NCI-H1417 treated with DMSO at 0.1 percent for 48 hours (cell line): ENCODE measurements at places on chromosomes 7 and 10.

GRCh38 chr7:92850516-92850915 lies 14.1 kb upstream of the CDK6 start:
- no peak for DNase-seq

DNA sequence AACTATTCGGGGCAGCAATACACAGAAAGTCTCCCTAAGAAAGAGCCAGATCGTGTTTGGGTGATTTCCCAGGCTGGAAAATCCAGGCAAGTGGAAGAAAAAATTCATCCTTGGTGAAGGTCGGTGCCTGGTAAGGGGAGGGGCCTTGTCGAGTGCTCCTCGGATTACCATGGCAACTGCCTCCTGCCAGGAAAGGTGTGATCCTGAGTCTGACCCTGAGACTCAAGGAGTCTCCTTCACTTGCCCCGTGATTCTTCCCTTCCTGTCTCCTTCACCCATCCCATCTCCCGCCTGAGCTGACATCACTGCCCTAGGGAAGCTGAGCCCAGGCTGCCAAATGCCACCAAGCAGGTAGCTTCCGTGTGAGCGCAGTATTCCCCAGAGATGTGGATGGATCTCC lies 112.2 kb downstream of the MYL10 start:
- DNase-seq, result no peak

DNA sequence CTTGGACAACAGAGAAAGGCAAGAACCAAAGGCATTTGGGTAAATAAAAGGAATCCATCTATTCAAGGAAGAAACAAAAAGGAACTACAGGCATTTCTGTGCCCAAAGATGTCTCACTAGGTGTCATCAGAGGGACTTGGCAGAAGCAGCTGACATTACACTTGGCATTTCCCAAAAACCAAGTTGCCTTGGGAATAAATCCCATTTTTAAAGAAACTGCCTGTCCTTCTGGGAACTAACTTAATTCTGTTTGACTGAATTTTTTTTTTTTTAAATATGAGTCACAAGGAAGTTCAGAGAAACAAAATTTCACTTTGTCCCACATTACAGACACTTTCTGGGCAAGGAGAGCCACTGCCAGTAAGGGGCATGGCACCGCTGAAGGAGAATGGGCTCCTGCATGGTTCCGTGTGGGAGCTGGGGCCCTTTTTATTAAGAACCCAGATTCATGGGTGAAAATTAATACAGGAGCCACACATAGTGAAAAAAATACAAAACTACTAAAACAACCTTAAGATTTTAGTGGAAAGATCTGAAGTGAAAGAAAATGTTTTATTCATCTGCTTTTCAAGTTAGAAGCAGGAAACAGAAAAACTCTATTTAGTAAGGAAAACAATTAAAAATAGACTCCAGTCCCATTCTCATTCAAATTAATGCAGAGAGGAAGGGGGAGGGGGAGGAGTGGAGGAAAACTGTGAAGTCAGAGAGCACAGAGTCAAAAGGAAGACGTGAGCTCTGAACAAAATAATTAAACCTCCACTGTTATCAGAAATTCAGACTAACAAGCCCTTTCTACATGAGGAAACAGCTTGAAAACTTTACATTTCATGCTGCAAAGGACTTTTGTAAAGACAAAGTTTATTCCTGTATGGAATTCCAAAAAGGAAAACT lies 118.4 kb upstream of the PDLIM1 start:
- DNase-seq, result no peak

GRCh38 chr7:51366172-51366728 lies 49.6 kb upstream of the COBL start:
- DNase-seq, result no peak

DNA sequence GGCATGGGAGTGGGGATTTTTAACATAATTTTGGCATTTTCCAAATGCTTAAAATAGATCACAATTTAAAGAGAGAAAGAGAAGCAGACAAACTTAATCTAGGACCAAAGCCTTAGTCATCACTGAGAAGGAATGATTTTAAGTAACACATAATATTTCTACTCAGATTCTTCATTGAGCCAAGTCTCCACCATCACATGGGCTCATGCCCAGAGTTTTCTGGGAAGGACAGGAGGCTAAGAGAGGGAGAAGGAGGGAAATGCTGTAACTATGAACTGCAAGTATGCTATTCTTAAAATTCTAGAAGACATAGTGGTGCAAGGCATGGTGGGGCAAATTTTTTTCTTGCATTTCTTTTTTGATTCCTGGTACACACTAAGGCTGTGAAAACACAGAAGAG lies 23.8 kb upstream of the UBE2D1 start:
- DNase-seq, result no peak

- DNase-seq, result no peak
These were observed 19.4 kb upstream of the AGFG2 start for GRCh38 chr7:100519580-100519979.

DNA sequence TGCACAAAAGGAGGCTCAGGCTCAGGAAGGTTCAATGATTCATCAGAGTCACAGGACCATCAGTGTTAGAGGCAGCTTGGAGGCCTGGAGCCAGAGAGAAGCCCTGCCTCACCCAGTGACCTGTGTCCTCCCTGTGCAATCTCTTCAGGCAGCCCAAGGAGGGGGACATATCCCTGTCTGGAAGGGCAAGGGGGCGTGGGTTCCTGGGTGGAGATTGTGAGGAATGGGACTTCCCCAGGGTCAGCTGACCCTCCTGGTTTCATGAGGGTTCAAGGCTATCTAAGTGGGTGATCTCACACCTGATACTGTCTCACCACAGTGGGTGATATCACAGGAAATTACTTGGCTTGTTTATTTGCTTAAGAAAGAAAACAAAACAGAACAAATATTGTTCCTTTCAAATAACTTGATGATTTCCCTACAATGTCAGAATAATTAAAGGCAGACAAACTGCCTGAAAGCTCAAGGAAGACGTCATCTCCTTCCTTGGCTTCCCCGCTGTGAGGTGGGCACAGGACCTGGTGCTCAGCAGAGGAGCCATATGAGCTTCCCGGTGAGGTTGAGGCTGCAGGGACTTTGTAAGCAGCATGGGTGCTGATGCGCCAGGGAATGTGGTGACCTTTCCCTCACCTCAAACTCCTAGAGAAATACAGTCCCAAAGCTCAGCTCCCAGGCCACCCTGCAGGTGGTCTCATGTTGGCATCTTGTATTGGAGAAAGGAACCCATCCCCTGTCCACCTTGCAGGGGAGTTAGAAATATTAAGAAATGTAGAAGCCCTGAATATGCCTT lies 763.2 kb downstream of the GRID1 start:
- no peak for DNase-seq

GRCh38 chr10:65213170-65213569 lies 1692.0 kb downstream of the REEP3 start:
- no peak for DNase-seq

DNA sequence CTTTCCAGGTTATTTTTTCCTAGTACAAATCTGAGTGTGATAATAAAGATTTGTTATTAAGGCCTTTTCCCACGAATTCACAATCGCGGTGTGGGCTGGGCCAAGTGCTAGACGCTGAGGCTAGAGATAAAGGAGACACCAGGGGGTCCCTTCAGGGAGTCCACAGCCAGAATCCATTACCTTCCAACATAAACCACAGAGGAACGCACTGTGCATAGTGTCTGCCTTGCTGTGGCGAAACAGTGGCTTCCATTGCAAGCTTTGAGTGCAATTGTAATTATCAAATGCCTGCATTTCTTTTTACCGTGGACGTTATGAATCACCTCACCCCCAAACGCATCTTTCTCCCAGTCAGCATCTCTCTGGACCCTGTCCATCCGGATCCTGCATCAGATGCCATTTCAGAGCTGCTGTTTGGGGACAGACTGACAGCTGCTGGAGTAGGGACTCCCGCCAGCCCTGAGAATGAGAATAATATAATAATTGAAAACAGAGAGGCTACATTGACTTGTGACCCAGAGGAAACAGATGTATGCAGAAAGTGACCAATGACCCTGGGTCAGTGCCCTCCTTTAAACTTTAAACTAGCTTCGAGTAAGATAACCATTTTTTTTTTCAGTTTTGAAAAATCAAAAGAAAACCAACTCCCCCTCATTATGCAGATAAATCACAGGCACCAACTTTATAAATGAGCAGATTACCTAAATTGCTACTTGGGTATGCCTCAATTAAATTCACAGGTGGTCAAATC lies 456.2 kb upstream of the NRP1 start:
- no peak for DNase-seq

GRCh38 chr7:50661345-50662040 lies 96.3 kb upstream of the DDC start:
- DNase-seq, result no peak

GRCh38 chr7:156984174-156984891 lies 26.1 kb downstream of the MNX1 start:
- DNase-seq, result no peak

DNA sequence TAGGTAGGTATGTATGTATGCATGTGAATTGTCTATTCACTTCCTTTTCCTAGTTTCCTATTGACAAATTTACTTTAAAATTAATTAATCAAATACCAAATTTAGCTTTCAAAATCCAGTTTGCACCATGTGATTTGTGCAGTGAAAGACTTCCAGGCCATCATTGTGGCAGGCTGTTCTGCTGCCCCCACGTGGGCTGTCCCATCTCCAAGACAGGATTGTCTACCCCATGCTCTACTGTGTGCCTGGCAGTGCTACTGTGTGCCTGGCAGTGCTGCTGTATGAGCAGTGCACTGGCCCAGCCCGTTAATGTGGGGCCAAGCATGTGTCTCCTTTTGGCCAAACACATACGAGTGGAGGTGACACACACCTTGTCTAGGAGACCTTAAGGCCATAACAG lies 374.8 kb downstream of the GFRA1 start:
- DNase-seq, result no peak

- no peak for DNase-seq
These were observed 162.6 kb downstream of the UBE2H start for GRCh38 chr7:129790136-129790535.

- no peak for DNase-seq
These were observed 18.7 kb upstream of the PCBD1 start for GRCh38 chr10:70906953-70907636.

GRCh38 chr7:2191016-2191415 lies 41.7 kb downstream of the MAD1L1 start:
- DNase-seq, result no peak

GRCh38 chr10:34638406-34639054 lies 176.6 kb downstream of the PARD3 start:
- DNase-seq, result peak; percentile 7

GRCh38 chr7:154767821-154768415 lies 235.0 kb downstream of the PAXIP1 start:
- no peak for DNase-seq
